ENCODE measurements at places on chromosomes 2 and 18.

- no peak for DNase-seq
These were observed 11.8 kb downstream of the SYT4 start for GRCh38 chr18:43265465-43265864.

DNA sequence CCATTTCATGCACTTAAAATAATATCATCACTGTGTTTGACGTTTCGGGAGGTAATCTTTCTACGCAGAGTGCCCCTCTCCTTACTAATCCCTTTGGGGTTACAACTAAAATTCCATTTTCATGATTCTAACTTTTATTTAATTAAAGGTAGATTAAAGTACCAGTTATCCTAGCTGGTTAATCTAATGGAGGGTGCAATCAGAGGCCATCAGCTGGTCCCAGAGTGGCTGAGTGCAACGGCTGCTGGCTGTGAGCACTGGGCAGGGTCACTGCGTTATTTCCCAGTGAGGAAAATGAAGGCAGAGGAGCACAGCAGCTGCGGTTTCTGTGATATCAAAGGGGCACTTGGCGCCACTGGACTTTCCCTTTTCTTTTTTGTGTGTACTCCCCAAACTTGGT is 12.1 kb downstream of the SCYGR4 start:
- no peak for DNase-seq

DNA sequence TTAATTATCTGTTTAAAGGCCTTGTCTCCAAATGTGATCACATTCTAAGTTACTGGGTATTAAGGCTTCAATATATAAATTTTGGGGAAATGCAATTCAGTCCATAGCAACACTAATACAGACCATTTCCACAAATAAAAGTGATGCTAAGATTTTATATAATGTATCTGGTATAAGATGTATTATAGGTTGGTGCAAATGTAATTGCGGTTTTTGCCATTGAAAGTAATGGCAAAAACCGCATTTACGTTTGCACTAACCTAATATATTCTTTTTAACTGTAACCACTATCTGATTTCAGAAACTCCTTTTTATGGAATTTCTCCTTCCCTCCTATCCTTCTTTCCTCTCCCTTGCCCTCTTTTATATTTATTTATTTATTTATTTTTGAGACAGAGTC is 1020.6 kb downstream of the BCL11A start:
- no peak for DNase-seq

DNA sequence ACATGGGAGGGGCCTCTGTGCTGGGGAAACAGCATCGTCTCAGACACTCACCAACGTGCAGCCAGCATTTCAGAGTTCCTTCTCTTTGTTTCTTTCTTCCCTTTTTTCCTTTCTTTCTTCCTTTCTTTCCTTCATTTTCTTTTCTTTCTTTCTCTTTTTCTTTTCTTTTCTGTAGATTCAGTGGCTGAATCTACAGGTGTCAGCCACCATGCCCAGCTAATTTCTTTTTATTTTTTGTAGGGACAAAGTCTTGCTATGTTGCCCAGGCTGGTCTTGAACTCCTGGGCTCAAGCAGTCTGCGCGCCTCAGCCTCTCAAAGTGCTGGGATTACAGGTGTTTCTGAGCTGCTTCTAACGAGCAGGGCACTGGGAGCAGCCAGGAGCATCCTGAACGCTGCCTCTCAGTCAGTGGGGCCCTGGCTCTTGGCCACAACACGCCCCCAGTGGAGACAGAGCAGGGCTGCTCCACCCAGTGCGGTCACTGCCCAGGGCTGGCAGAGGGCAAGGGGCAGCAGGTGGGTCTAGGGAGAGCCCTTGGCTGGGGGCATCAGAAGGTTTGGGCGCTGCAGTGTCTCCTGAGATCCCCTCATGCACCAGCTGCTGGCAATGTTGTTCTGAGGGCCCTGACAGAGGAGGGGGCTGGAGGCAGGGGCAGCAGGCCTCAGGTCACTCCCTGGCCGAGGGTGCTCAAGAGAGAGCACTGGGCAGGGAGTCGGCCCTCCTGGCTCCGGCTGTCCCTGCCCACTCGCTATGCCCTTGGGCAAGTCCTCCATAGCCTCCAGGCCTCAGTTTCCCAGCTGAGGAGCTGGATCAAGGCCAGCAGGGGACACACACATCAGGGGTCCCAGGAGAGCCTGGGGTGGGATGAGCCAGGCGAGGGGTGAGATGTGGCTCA is 4.7 kb upstream of the KLHL30 start:
- DNase-seq = no peak

GRCh38 chr18:32278177-32278799 is 88.4 kb downstream of the MEP1B start:
- DNase-seq = no peak

GRCh38 chr2:112483042-112483473 is 1.1 kb downstream of the TTL start:
- no peak for DNase-seq

- no peak for DNase-seq
These were observed 47.3 kb downstream of the ROCK1 start for GRCh38 chr18:21064347-21064746.

DNA sequence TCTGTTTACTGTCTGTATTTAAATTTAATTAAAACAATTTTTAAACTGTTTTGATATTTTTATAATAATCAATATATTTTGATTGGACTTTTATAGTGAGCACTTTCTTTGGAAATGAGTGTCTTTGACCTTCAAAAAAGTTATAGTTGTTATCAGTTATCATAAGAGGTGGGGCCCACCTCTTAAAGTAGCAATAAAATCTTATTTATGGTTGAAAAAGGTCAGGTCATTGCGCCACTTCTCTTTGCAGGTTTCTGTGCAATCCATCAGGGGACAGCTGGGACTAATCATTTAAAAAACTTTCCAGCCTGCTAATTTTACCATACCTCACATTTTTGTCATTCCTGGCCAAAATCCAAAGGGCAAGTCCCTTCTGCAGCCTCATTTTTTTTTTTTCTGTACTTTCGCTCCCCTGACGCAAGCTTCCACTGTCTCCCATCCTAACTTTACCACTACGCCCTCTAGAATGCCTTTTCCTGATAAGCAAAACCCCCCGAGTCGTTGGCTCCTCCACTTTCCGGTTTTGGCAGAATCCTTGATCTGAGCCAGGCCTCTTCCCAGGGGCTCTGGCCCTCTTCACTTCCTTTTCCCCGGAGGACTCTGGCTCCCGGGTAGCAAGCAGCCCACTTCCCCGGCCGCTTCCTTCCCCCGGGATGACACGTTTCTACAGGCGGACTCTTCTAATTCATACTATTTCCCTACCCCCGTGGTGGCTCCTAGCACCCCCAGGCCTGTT is 1.1 kb upstream of the SEH1L start:
- no peak for DNase-seq

DNA sequence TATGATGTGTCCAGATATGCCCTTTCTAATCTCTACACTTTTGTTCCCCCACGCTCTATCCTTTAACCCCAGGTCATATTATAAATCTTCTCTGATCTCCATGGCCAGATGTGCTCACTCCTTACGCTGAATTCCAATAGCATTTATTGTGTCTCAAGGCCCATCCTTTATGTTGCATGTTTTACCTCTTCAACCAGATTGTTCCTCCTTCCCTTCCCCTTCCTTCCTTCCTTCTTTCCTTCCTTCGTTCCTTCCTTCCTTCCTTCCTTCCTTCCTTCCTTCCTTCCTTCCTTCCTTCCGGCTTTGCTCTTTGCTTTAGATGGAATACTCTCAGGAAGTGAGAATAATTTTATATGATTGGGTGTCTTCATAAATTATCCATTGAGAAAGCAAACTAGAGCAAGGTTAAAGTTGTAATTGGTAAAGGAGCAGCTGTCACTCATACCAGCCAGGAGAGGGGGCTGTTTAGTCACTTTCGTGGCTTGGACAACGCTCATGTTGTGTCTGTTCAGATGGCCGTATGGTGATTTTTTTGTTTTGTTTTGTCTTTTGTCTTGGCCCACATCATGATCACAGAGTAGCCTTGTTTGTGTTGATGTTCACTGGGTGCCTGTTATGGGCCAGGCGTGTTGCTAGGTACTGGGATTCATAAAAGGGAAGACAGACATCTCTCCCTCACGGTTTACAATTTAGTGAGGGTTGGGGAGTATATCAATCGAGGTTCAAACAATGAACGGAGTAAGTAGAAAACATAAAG is 68.0 kb downstream of the DAW1 start:
- DNase-seq = peak; percentile 4

DNA sequence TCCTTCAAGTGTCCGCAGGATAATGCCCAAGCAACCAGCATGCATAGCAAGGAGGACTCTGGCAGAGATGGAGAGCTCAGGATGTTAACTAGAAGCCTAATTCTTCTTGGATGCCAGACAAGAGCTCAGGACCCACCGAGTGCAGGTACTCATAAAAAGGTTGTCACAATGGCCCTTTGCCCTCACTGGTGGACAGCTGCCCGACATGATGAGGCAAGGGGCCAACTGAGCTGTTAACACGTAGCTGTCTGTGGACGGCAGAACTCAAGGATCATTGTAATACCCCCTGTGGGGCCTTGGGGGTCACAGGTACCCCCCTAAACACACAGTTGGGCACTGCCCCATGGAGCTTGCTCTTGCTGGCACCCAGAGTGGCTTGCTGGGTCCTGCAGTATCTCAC is 393.7 kb downstream of the PIK3C3 start:
- no peak for DNase-seq

DNA sequence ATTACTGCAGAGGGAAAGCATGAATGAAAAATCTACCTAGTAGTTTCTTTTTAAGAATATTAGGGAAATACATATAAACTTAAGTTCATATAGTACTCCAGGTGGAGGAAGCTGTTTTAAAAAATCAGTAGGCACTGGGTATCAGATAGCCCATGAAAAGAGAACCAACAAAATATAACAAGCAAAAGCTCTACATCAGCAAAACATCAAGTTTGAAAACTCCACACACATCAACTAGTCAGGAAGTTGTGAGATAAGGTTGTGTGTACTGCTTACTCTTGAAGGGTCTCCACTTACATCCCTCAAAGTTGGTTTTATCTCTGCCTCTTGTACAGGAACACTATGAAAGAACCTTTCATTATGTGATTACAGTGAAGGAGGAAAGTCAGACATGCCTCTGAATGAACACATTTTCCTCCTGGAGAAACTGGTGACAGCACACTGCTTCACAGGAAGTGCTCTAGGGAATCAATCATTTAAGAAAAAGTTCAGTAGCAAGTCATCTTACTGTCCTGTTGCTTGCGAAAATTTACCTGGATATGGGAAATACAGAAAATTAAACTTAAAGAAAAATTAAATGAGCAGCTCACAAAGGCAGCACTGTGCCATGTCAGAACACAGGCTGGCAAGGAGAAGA is 57.7 kb downstream of the THADA start:
- DNase-seq = no peak

DNA sequence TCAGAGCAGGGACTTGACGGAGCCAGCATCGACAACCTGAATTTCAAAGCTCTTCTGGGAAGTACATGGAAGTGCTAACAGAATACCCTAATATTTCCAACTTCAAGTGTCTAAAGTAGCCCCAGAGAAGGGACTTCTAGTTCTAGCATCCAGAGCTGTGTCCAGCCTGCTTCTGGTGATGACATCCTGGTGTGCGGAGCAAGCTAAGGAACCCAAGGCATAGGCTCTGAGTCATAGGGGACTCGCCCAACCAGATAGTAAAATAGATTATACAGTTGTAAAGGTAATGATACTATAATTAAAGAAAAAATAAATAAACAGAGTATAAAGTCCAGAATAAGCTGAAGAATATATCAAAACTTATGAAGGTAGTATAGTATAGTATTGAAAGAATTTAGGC is 108.1 kb upstream of the SERPINE2 start:
- no peak for DNase-seq

- DNase-seq = no peak
These were observed 61.1 kb upstream of the RAB12 start for GRCh38 chr18:8548186-8548585.

DNA sequence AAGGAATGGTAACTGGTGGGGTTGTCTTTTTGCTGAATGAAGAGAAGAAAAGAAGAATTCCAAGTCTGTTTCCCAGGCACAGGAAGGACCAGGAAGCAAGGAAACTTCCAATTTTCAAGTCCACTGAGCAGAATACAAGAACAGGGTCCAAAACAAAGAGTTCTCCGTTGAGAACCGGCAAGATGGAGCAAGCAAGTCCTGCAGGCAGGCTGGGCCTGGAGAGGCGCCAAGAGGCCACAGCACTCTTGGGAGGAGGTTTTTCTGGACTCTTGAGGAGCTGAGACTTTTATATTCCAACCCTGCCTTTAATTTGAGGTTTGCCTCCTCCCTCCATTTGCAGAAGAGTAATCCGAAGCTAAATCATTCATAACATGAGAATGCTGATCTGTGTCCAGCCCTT is 224.5 kb downstream of the IKZF2 start:
- no peak for DNase-seq

Data from GM19239 (cell line).